Activated CD4-positive, alpha-beta T cell treated with anti-CD3 and anti-CD28 coated beads for 48 hours (primary cell): ENCODE measurements at places on chromosomes 1 and 21.

- peak; percentile 33 for DNase-seq
Measured at GRCh38 chr21:44354775-44355771, 1.7 kb downstream of the TRPM2 start.

DNA sequence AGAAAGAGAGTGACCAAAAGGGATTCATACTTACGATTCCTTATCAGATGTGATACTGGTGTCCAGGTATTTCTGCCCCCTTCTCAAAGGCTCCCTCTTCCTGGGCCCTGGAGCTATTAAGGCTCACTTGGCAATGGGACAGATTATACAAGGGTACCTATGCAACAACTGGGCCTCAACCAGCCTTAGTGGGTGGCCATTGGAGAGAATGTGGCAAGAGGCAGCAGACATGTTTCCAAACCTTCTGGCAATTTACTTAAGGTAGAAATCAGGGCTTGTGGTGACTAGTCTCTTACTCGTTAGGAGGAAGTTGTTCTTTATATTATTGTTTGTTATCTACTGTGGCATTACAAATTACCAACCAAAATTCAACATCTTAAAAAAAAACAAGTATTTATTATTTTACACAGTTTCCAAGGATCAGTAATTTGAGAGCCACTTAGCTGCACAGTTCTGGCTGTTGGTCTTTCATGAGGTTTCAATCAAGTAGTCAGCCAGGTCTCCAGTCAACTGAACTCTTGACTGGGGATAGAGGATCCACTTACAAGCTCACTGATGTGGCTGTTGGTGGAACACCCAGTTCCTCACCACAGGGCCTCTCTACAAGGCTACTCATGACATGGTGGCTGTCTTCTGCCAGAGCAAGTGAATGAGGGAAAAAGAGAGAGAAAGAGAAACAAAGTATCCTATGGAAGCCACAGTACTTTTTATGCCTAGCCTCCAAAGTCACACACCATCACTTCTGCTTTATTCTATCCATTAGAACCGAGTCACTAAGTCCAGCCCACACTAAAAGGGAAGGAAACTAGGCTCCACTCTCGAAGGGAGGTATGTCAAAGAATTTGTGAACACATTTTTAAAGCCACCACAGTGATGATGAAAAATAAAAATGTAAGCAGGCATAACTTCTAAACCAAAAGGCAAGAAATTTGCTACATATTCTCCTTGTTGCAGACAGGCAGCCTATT lies 10.7 kb downstream of the ZNF648 start:
- no peak for DNase-seq

- no peak for DNase-seq
Measured at GRCh38 chr1:30084909-30085571, 638.3 kb downstream of the MATN1 start.

DNA sequence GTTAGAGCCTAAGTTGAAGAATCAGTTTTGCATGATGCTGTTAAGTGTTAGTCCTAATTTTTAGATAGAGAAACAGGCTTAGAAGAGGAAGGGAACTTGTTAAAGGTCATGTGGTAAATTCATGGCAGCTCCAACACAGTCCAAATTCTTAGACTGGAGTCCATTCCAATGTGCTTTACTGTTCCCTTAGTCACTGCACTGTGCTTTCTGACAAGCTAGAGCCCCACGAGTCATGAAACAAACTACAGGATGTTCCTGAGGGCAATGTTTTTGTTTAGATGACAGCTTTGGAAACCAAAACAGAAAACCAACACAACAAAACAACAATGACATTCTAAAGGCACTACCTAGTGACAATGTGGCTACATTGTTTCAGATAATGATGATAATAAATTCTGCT lies 23.1 kb upstream of the RGS4 start:
- no peak for DNase-seq
